ENCODE measurements at places on chromosomes 4 and X.
A peak's percentile ranks its signal among the peaks of the same experiment; 100 is the strongest.

- DNase-seq: no peak
These were observed 5.0 kb downstream of the AWAT2 start for GRCh38 chrX:70044541-70045245.

DNA sequence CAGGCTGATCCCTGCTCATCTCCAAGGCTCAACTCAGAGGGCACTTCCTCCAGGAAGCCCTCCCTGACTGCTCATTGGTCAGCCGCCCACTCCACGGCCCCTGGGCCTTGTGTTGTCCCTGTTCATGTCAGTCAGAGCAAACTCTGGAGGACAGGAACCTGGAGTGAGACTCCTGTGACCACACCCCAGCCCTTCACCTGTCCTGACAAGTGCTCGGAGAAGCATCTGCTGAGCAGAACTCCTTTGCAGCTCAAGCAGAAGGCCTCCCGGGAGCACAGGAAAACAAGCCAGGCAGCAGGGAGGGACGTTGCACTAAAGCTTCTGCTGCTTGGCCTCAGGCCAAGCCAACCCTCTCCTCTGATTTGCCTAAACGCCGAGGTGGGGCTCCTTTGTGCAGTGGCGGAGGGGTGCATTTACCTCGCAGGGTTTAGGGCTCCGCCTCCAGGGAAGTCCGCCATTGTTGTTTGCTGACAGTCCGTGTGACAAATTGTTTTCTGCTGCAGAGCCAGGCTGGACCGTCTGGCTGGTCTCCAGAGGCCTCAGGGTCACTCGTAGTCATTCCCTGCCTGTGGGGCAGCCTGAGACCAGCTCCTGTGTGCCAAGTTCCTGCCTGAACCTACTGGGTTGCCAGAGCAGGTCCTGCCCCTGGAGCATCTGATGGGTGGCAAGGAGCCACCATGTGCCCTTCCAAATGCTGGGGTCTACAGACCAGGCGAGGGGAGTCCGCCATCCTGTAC lies 61.8 kb downstream of the C4orf50 start:
- peak; percentile 14 for DNase-seq

DNA sequence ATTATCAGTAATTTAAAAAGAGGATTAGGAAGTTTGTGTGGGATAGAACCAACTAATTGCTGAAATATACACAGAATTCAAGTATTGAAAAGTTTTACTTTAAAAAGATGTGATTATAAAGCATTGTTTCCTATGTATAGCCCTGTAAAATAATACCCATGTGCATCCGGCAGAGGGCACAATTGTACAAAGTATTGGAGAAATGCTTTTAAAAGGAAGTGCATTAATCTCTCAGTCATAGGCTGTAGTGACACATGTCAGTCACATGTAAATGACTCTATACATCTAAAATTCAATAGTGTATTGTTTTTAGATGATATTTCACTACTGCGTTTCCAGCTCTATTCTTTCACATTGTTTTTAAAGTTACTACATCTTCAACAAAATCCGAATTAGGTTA lies 9.7 kb upstream of the GEMIN8 start:
- peak; percentile 14 for DNase-seq

GRCh38 chr4:127174616-127175015 lies 458.1 kb upstream of the INTU start:
- DNase-seq: no peak

DNA sequence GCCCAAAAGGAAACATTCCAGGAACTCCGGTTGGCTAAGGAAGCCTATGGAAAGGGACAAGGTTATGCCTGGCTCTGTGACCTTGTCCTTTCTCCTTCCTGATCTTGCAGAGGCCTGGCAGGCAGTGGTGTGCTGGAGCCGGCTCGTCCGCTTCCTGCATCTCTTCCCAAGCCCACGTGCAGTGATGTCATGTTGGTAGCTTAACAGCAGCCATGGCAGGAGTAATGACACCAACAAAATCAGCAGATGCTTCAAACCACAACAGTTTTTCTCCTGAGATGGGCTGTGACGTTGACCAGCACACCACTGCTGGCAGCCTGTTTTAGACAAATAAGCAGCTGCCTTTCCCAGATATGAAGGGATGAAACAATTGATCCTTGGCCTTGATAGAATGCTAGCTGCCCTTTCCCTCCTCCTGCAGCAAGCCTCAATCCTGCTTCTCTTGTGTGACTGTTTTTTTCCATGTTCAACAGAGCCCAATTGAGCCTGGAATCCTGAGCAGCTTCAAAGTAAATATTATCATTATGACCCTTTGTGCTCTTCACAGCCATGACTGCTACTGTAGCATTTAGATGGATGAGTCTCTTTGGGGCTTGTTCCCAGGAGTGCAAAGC lies 23.4 kb downstream of the SEPTIN6 start:
- DNase-seq: no peak

DNA sequence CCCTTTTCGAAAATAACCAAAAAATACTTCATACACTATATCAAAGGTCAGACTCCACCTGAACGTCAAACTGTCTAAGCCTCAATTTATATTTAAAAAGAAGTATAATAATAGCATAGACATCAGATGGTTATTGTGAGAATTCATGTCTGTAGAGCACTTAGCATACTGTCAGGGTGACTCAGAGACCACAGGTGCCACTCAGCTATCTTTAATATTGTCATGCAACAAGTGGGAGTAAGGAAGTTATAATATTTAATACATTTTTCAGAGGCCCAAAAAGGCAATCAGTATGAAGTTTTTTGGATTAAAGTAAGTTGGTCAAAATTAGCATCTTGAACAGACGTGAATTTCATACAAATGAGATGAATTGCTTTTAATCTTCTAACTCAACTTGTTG lies 93.3 kb downstream of the PHOX2B start:
- DNase-seq: no peak

GRCh38 chr4:140448830-140449229 lies 21.4 kb upstream of the CLGN start:
- DNase-seq: no peak

DNA sequence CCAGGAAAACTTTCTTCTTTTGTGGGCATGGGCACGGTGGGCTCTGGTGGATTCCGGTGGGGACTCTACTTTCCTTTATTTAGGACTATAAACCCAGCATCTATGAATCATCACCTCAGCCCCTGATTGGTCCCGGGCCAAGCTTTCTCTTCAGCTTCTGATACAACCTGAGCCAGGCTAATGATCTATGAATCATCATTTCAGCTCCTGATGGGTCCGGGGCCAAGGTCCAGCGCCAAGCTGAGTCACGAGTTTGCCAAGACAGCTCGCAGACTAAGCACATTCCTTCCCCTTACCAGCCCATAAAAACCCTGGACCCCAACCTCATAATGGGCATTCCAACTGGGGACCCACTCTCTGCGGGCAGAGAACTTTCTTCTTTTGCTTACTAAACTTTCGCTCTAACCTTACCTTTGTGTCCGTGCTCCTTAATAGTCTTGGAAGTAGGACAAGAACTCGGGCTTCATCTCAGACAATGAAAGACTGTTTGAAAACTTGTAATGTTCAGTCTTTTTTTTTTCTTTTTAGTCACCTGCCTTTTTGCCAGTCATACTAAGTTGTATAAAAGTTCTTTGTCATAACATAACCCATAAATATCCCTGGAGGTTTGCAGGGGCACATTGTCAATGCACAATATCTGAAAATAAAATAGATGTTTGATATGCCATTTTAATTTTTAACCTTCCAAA lies 904.9 kb upstream of the EPHA5 start:
- DNase-seq: no peak

DNA sequence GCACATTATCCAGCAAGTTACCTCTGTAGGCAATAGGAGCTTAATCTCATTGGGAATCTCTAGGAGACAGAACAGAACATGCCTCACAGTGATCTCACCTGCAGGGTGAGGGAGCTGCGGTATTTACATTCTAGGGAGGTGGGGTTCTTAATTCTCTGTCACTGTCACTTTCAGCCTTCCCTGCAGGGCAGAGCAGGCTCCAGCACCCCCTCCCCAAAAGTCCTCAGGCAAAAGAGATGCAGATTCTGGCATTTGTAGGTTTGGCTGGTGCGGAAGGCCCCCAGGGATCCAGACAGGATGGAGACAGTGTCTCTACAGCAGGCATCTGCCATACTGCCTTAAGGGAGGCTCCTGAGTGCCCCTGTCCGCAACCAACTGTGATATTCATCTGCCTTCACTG lies 166.4 kb upstream of the ATP6AP2 start:
- DNase-seq: no peak

GRCh38 chr4:1460967-1461868 lies 55.0 kb upstream of the NKX1-1 start:
- no peak for DNase-seq

- DNase-seq: no peak
These were observed 126.6 kb downstream of the ASB9 start for GRCh38 chrX:15143050-15143824.

GRCh38 chr4:136863756-136864155 lies 668.5 kb downstream of the PCDH18 start:
- DNase-seq: no peak

- no peak for DNase-seq
These were observed 37.2 kb upstream of the CD38 start for GRCh38 chr4:15740764-15741404.

GRCh38 chrX:23907111-23907497 lies 634 bp downstream of the APOO start:
- no peak for DNase-seq

GRCh38 chr4:41384992-41385391 lies 128.3 kb downstream of the UCHL1 start:
- DNase-seq: no peak

- DNase-seq: no peak
These were observed 97.6 kb downstream of the FAM193A start for GRCh38 chr4:2634014-2634413.

- no peak for DNase-seq
These were observed 17.2 kb downstream of the FAM13A start for GRCh38 chr4:89039730-89040338.

DNA sequence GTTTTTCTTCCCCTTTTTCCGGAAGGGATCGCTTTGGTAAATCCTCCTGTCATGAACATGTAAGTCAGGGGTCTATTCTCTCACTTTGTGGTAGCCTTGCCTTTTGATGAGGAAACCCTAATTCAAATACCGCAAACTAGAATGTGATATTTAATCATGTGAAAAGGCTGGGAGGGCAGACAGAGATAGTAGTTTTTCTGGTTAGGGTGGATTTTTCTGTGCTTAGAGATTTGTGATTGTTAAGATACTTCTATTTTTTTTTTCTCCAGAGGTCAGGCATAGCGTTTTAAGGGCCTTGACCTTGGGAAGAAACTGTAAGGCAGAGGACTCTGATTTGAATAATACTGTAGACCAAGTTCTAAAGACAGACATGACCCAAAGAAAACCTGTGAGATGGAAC lies 41.8 kb upstream of the PACRGL start:
- no peak for DNase-seq
